ENCODE measurements at places on chromosomes 2 and 18.
A peak's percentile ranks its signal among the peaks of the same experiment; 100 is the strongest.

GRCh38 chr2:226256709-226257376 is 542.8 kb downstream of the IRS1 start:
- no peak for DNase-seq

GRCh38 chr18:40055262-40055661 is 1899.8 kb upstream of the PIK3C3 start:
- DNase-seq = peak; percentile 8

DNA sequence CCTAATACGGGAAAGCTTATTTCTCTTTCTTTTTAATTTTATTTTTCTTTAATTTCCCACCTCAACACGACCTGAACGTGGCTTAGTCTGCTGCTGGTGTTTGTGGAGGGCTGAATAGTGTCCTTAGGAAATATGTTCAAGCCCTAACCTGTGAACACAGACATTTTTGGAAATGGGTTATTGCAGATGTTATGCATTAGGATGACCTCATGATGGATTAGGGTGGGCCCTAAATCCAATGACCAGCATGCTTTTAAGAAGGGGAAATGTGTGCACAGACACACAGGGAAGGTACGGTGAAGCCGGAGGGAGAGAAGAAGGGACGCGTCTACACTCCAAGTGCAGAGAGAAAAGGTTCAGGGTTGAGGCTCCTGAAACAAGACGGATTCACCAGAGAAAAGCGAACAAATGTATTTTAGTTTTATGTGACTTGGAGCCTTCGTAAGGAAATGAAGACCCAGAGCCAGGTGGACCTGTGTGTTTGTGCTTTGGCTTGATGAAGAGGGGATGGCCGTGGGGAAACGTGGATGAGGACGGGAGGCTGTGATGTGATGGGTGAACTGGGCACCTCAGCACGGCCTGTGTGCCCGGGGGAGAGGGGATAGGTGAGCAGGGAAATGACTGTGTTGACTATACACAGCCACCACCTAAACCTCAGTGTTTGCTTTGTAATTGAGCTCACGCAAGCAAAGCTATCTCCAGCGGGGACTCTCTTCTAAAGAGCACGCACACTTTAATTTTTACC is 37.5 kb downstream of the RTP5 start:
- DNase-seq = no peak

DNA sequence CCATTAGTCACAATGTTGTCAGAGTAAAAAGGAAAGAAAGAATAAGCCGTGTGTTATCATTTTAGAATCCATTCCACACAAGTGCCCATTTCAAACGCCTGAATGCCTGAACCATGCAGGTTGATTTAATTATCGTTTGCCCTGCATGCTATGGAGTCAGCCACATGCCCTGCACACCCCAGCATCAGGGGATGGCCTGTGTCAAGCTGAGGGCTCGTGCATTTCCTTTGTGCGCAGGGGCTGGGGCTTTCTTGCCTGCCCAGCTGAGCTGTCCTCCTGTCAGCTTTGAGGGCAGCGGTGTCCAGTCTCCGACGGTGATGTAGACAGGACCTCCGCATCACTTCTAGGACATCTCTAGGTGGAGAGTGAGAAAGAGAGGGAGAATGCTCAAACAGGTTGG is 200.4 kb downstream of the TSN start:
- no peak for DNase-seq

- no peak for DNase-seq
These were observed 444.1 kb upstream of the SMIM21 start for GRCh38 chr18:75871596-75871995.

GRCh38 chr2:63719052-63719451 is 122.6 kb upstream of the UGP2 start:
- DNase-seq = no peak

DNA sequence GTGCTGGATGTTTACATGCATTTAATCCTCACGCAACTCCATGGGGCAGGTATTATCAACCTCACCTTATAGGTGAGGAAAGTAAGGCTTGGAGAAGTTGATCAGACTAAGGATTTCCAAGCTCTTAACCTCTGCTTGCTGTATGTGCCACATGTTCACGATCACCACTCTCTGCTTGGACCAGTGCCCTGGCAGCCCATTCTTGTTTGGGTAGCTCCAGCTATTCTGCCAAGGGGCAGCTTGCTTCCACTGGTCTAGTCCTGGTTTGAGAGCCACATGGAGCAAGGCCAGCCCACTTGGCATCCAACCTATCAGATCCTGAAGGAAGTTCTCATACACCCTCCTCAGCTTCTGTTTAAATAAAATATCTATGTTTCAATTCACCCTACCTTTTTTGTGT is 14.3 kb downstream of the PLB1 start:
- DNase-seq = no peak
